ENCODE measurements at places on chromosomes 11 and 22.

DNA sequence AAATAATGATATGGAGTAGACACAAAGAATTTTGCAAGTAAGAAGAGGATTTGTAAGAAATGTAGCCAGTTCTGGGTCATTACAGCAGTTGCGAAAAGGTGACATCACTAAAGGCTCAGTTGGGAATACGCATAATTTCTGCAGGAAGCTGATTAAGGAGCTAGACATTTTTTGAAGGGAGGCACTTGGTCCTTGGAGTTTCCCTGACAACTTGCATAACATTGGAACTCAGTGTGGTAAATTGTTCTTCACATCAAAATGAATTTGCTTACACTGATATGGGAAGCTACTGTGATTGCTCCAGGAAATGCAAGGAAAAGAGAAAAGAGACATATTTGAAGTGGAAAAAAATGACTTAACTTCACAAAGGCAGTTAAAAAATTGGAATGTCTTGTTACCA, 626.1 kb downstream of the NELL1 start:
- no peak for DNase-seq

- no peak for DNase-seq
Observed at GRCh38 chr11:119755356-119756071, 26.5 kb upstream of the NECTIN1 start.

DNA sequence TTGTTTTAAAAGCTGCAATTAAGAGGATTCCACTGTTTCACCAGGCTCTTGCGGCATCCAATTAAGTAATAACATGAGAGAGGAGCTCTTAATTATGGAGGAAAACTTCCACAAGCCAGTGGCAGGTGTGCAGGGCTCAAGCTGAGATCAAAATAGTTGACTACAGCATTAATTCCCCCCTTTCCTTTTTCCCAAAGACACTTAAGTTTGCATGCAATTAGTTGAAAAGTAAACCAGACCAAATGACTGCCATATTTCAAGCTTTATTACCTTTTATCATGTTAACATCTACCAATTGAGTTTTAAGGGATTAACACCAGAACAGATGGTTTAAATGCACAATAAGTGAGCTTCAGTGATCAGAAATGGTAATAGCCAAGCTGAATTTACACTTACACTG, 32.1 kb downstream of the FAM168A start:
- no peak for DNase-seq

GRCh38 chr11:69918231-69918937, 99.2 kb upstream of the FGF3 start:
- DNase-seq: no peak

DNA sequence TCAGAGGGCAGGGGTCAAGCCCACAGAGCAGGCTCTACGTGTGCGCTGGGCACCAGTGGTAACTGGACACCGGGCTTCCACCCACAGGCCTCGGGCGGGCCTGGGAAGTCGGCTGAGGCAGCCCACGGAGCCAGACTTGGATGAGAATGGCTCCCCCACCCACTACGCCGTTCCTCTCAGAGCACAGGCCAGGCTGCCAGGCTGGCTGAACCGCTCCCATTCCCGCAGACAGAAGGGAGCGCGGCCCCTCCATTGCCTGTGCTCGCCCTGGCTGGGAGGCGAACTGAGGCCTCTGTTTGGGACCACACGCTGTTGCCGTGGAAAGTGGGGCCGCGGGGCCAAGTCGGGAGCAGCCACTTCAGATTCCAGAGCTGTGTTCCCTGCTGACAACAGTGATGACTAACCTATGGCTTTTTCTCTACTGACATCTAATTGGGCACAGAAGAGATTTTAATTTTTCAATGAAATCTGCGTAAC, 63.9 kb downstream of the MYH9 start:
- no peak for DNase-seq

GRCh38 chr11:115665175-115665821, 161.1 kb upstream of the CADM1 start:
- no peak for DNase-seq

- DNase-seq: no peak
Observed at GRCh38 chr11:115263799-115264656, 240.2 kb downstream of the CADM1 start.

DNA sequence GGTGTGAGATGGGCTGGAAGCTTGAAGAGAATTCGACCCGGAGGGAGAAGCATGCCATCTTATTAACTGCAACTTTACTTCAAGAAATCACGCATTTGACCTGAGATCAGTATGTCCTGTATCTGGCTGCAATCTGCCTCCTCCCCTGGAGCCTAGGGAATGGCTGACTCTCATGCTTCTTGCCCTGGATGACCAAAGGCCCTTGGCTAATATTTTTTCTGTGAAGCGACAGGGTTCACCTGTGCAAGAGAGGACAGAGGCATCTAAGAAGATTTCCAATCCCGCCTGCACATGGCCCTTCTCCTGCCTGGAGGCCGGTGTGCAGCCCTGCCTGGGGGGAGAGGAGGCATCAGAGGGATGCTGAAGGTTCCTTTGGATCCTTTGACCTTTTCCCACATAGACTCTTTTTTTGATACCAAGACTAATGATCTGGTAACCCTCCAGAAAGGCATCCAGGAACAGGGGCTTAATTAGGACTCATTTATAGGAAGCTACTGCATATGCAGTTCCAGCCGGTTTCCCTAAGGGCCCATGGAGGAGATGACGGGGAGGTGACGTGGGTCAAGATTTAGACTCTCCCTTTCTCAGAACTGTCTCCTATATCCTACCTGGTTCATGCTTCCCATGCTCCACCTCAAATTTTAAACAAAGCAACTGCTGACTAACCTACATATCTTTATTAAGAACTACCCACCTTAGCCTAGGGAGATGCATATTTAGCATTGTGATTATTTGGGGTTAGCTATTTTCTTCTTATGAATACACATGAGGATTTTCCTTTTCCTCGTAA, 50.8 kb downstream of the NTM start:
- DNase-seq: no peak

DNA sequence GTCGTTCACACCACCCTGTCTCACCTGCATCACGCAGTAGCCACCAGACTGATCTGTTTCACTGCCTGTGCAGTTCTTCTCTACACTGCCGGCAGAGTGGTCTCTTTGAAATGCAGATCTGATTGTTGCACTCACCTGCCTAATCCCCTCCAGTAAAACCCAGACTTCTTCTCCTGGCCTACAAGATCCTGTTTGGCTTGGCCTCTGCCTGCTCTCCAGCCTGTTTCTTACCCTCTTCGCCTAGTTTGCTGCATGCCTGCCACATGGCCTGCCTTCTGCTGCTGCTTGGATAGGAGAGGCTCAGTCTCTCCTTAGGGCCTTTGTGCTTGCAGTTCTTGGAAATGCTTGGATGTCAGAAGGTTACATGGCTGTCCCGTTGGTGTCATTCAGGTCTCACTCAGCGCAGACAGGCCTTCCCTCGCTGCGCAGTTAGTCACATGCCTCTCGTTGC, 42.0 kb downstream of the PACS1 start:
- DNase-seq: no peak

GRCh38 chr11:79966592-79966991, 525.8 kb upstream of the TENM4 start:
- no peak for DNase-seq

DNA sequence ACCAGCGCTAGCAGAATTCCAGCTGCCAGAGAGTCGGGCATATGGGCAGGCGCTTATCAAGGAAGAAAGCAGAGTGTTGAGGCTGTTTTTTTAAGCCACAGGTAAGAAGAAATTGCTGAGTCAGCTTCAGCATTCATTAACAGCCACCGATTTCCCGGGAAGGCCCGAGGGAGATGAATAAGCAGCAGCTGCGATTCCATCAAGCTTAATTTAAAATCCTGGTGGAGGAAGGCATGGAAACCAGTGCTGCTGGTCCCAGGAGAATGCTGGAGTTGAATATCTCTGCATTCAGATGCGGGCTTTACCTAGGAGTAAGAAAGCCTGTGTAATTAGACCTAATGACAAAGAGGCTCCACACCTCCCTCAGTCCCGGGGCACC, 168.8 kb downstream of the BRD1 start:
- DNase-seq: no peak

DNA sequence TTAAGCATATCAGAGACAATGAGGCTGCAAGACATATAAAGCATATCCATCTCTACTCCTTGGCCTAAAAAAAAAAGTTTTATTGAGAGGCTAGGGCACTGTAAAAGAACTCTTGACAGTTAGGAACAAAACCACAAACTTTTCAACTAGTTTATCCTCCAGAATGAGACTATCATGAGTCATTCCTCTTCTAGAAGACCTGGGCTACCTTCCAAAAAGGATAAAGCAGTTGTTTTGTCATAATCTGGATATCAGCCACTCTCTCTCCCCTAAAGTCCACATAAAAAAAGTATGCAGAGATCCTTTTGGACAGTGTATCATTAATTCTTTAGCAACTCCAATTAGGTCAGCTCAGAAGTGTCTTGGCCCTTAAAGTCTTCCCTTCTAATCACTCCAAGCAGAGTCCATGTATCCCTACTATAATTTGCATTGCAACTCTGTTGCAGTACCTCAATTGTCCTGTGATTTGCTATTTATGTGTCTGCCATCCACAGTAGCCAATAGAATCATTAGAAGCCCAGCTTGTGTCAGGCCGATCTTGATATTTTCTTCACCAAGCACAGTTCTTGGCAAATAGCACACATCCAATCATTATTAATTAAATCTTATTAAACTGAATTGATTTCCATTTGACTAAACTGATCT, 10.4 kb downstream of the OR51T1 start:
- peak; percentile 75 for DNase-seq

DNA sequence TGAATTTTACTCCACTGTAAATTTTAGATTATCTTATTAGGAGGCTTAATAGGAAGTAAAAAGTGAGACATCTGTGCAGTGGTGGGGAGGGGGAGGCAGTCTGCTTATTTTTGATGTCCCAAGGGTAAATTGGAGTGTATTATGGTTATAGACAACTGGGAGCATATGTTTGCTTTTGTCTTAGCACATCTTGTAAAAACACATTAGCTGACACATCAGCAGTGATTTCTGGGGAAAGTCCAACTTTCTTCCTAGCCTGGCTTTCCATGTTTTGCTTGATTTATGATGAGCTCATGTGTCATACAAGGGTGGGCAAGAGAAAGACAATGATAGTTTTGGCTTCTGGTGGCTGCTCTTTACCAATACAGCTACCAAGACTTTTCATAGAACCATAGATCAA, 4.0 kb downstream of the ANO3 start:
- no peak for DNase-seq

GRCh38 chr11:1779034-1779805, 15.5 kb upstream of the CTSD start:
- DNase-seq: no peak

GRCh38 chr22:50301581-50301991, 5.9 kb downstream of the PLXNB2 start:
- DNase-seq: no peak

GRCh38 chr11:130866831-130867230, 49.4 kb downstream of the SNX19 start:
- DNase-seq: no peak

- no peak for DNase-seq
Observed at GRCh38 chr11:110505528-110506284, 76.0 kb downstream of the FDX1 start.

GRCh38 chr11:73271936-73272679, at the start of gene P2RY6:
Gene P2RY6 (plus strand): TSS chr11:73272338. CDS start chr11:73296519, 24,181 bp downstream.
- DNase-seq: peak; percentile 52

- DNase-seq: no peak
Observed at GRCh38 chr11:64742889-64743590, 902 bp downstream of the RASGRP2 start.

DNA sequence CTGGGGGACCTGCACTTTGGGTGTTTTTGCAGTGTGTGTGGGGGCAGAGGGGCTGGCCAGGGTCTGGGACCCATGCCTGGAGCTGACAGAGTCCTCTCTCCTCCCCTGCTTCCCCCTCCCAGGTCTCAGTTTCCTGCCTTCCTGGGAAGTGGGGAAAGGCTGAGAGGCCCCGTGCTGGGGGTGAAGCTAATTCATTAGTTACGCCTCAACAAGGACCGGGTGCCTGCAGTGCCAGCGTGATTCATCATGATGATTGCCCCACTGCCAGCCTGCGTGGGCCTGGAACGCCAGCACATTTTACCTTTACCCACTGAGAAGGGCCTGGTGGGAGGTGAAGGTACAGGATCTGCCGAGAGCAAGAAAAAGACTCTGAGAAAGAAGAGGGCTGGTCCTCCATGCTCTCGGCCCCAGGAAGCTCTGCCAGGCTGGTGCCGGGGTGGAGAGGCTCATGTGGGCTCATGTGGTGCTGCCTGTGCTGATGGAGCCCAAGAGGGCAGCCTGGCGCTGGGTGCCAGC, 2.9 kb upstream of the LRRC10B start:
- peak; percentile 8 for DNase-seq

- no peak for DNase-seq
Observed at GRCh38 chr22:43974028-43974545, 18.8 kb downstream of the SAMM50 start.

- DNase-seq: no peak
Observed at GRCh38 chr11:8309862-8310261, 46.2 kb upstream of the LMO1 start.

- DNase-seq: no peak
Observed at GRCh38 chr11:6270584-6271246, 11.1 kb downstream of the CCKBR start.

DNA sequence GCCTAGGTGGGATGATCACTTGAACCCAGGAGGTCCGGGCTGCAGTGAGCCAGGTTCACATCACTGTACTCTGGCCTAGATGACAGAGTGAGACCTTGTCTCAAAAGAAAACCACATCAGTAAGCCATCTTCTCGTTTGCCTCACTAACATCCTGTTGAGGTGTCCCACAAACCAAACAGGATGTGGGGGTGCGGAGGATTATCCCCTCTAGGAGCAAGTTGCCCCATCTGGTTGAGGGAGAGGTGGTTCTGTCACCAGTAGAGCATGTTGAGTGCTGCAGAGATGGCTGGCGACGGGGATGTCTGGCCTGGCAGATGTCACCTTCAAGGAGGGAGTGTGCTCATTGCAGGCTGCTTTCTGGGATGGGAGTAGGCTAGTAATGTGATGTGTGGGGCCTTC, 72.4 kb downstream of the ZNRF3 start:
- no peak for DNase-seq

GRCh38 chr11:44842220-44842619, 108.5 kb downstream of the TP53I11 start:
- DNase-seq: no peak
